ENCODE measurements at places on chromosomes 1 and 21. TPM values are rescaled to one million over a fixed set of nuclear protein-coding genes. Genes with fewer than 3 reads are reported as not detected.

The TMEM269 gene
- polyA plus RNA-seq, result 0.10 TPM

The FABP3 gene
- 31.8 TPM for polyA plus RNA-seq

DNA sequence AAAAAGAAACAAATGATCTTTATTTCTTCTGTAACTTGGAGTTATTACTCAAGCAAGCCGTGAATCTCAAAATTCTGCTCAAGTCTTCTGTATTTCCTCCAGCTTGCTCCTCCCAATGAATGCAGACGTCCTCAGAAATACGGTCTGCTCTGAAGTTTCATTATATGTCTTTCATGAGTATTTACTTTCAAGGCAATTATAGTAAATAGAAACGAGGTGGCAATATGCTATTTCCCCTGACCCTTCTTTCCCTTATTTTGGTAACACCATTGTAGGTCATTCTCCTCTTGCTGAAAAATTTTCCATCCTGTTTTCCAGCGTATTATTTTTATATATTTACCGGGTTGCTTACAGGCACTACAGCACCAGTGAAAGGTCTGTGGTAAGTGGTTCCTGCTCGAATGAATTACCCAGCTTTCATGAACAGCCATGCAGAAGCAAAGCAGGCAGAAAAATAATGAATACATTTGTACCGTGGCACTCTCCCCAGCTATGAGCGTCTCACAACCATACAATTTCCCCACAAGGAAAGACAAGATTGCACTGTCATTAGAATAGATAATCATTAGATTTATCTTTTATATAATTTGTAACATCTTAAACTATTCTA is 350.9 kb upstream of the PKN2 start:
- DNase-seq, result no peak

DNA sequence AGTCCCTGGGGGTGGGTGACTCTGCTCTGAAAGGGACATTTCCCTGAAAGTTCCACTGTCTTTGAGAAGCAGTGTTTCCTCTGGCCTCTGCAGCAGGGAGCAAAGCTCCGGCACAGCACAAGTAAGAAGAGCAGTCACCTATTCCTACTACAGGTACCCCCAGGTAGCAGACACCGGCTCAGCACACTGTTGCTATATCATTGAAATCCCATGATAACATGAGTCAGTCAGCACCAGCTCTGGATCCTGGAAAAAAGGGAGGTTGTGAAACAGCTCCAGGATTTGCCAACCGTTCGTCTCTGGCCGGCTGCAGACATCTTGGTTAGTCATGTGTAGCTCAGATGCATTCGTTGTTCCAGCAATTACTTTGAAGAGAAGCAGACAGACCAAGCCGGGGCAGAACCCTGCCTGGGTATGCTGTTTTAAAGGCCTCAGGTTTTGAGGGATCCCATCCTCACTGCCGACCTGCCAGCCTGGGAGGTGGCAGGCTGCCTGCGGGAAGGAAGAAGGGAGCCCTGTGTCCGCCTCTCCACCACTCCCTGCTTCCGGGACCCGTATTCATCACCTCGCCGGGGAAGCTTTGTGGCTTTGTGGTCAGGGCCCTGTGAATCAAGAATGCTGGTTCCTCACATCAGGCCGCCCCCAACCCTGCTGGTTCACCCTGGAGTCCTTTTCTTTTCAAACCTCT is 139.2 kb downstream of the CLIC6 start:
- no peak for DNase-seq

DNA sequence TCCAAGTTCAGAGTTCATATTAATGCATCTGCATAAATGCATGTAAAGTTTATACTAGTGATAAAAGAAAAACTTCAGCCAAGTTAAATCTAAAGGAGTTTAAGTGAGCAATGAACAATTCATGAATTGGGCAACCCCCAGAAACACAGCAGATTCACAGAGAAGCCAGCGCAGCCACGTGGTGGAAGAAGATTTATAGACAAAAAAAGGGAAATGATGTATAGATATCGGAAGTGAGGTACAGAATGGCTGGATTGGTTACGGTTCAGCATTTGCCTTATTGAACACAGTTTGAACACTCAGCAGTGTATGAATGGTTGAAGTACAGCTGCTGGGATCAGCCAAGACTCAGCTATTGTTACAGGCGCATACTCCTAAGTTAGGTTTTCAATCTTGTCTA is 5.7 kb downstream of the AK5 start:
- no peak for DNase-seq
